ENCODE measurements at places on chromosomes 3 and 15.

DNA sequence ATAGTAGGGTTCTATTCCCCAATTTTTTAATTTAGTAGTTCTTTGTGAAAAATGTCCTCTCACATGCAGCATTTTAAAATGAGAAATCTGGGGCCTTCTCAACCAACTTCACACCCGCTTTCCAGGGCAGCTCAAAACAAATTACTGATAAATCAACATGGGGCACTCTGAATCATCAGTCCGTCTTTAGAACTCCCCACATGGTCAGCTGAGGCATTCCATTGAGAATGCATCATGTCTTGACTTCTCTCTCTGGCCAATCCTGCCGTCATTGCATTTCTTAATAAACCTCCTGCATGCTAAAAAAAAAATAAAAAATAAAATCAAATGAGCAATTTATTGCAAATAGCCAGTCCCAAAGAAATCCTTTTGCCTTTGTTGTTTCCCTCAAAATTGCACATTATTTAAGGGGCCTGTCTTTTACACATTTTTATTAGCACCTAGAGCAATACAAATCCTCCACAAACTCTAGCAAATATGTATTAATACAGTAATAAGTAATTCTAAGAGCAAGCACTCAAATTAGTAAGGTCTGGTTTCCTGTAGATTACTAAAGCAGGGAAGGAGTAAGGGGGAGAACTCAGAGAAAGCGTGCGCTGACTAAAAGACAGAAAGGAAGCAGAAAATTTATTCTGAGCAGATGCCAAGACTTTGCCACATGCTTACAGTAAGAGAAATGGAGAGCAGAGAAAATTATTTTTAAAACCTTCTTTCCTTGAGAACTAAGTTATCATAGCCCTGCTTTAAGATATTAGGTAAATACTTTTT, 175.7 kb downstream of the TNIK start:
- no peak for DNase-seq

GRCh38 chr15:83160741-83161140, 46.9 kb downstream of the HDGFL3 start:
- no peak for DNase-seq

DNA sequence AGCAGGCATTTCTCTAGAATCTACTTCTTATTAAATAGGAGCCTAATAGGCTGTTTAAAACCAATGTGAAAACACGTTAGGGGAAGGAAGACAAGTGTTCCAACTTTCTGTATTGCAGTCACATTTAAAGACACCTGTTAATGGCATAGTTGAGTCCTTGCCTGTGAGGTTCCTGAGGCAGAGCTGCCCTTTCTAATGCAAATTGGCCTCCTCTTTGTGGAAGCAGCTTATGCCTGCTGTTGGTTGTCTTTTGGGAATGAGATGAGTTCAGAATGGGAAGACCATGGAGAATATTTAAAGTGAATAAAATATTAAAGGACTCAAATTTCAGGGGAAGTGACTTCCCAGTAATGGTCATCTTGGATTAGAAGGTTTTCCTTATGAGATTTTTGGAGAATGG, 51.2 kb downstream of the NEK11 start:
- peak; percentile 62 for DNase-seq

DNA sequence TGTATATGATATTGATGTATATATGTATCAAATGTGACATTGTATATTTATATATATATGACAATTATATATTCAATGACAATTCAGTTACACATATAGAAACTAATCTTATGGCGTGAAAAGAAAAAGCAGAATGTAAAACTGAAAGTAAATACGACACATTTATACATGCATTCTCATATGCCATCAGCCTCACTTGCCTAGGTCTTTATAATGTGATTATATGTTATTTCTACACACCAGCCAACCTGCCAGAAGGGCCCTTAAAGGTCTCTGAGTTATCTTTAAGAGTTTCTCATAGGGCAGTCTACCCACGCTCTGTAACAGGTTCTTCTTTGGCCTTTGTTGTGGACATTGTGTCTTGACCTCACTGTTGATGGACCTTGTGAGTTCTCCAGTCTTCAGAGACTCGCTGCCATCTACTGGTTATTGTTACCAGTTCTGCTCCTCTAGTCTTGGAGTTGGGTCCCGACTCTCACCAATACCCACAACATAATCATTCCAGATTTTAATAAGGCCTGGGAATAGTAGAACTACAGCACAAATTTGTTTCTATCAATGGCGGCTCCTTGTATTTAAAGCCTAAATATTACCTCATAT, 371.5 kb upstream of the GOLIM4 start:
- peak; percentile 28 for DNase-seq

- DNase-seq, result no peak
These were observed 4.6 kb upstream of the APBA2 start for GRCh38 chr15:28881170-28881569.

GRCh38 chr3:18062657-18063025, 320.2 kb upstream of the TBC1D5 start:
- no peak for DNase-seq

DNA sequence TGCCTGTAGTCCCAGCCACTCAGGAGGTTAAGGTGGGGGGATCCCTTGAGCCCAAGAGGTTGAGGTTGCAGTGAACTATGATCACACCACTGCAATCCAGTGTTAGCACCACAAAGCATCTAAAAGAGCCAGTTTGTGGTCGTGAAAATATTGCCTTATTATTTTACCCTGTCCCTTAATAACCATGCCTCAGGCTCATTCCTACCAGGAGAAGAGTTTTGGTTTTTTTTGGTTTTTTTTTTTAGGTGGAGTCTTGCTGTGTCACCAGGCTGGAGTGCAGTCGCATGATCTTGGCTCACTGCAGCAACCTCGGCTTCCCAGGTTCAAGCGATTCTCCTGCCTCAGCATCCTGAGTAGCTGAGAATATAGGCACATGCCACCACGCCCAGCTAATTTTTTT, 17.9 kb upstream of the AVEN start:
- no peak for DNase-seq

GRCh38 chr15:42138411-42138810, 18.0 kb downstream of the PLA2G4F start:
- no peak for DNase-seq

DNA sequence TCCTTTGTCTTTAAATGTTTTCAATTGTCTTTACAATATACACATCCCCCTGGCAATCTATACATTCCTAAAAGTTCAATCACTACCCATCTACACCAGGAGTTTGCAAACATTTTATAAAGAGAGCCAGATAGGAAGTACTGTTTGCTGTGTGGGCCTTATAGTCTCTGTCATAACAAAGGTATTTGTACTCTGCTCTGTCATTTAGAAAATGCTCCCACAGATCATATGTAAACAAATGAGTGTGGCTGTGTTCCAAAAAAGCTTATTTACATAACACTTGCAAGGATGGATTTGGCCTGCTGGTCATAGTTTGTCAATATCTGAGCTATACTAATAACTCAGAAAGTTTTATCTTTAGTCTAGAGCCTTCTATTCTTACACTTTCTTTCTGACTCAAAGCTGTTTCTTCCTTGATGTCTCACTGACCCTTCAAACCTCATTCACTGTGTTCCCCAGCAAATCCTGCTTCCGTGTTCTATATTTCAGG, 511.9 kb downstream of the GBE1 start:
- DNase-seq, result no peak

- DNase-seq, result no peak
These were observed 1.3 kb upstream of the CHRNB4 start for GRCh38 chr15:78642331-78642730.

DNA sequence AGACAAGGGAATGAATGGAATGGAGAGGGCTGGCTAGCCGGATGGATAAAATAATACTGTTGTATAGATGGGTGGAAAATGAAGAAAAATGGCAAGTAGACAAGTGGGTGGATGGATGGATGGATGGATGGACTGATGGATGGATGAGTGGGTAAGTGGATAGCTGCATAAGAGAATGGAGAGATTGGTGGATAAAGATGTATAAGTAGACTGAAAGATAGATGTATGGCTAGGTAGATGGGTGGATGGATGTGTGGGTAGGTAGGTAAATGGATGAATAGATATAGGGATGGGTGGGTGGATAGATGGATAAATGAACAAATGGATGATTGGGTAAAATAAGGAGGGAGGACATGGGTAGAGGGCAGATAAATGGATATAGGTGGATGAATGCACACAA, 13.9 kb downstream of the CPNE9 start:
- no peak for DNase-seq

GRCh38 chr3:37559461-37559860, 302.2 kb upstream of the CTDSPL start:
- peak; percentile 80 for DNase-seq

DNA sequence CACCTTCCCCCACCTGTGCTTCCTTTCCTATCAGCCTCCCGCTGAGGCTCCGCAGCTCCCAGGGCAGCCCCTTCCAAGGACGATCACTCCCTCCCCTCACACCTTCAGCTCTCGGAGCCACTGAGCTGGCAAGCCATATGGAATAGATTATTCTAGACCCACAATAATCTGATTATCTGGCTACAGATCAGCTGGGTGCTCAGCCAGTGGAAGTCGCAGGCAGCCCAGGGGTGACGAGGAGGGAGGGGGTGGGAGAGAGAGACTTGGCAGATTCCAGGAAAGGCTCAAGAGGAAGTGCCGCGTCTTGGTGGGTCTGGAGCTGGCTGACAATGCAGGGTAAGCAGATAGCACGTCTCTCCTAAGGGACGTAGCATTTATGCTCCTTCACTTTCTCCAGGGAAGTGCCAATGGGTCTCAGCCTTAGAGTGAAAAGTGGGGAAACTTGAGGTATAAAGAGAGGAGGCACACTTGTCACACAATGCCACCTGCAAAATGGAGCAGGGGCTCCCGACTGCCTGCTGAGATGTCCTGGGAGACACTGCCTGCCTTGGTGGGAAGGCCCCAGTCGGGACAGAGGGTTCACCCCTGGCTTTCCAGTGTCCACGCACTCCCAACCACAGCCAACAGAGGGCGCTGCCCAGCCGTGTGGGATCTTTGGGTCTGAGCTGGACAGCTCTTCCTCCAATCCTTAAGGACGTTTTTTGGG, 9.4 kb upstream of the MESP1 start:
- peak; percentile 51 for DNase-seq

DNA sequence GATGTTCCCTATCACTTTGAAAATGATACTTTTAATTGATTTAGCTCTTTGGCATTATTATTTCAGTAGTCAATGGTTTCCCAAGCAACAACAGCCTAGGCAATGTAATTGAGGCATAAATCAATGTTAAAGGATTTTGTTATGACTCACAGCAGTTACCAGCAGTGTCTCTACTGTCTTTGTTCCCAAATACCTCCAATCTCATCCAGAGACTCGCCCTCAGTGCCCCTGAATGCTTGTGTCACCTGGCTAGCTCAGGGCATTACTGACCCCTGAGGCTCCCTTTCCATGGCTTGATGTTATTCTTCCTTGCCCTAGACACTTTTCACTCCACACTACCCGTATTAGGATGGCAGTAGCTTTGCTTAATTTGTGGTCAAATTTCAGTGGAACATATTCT, 227.2 kb downstream of the SQOR start:
- no peak for DNase-seq

DNA sequence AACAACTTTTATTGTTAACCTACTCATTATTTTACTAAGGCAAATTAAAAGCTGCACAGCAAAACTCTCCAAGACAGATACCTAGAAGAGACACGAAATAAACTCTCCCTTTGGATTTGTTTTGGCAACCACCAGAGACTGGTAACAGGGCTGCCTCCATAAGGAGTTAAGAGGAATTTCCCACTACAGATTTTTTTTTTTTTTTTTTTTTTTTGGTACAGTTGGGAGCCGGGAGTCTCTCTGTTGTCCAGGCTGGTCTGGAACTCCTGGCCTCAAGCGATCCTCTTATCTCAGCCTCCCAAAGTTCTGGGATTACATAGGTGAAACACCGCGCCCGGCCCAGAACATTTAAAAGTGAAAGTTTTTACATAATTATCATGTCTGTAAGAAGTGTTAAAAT, 73.6 kb upstream of the VGLL4 start:
- no peak for DNase-seq

- peak; percentile 9 for DNase-seq
These were observed 26.3 kb downstream of the FEM1B start for GRCh38 chr15:68303560-68304436.

DNA sequence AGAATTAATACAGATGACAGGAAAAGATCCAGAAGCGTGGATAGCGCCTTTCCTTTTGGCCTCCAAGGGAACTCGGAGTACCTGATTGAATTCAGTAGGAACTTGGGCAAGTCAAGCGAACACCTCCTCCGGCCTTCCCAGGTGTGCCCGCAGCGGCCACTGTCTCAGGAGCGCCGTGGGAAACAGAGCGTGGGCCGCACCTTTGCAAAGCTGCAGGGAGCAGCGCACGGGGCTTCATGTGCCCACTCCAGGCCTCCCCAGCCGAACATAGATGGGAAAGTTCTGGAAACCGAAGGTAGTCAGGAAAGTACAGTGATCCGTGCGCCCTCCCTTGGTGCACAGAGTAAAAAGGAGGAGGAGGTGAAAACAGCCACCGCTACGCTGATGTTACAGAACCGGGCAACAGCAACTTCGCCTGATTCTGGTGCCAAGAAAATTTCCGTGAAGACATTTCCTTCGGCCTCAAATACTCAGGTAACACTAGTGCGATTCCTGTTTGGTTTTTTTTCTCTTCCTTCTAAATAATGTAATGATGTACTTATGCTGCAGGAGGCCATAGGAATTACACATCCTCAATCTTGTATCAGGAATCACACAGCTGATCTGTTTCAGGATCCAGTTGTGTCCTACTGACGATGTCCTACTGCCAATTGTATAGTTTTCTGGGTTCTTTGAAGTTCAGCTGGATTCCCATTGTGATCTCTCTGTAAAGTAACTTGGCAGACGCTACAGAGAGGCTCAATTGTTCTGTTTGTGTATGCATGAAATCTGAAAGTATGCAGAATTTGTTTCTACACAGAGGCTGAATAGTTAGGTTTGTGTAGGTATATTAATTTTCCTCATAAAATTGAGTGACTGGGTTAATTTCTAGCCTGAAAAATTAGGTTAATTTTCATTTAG, 63.1 kb downstream of the CGNL1 start:
- DNase-seq, result no peak

DNA sequence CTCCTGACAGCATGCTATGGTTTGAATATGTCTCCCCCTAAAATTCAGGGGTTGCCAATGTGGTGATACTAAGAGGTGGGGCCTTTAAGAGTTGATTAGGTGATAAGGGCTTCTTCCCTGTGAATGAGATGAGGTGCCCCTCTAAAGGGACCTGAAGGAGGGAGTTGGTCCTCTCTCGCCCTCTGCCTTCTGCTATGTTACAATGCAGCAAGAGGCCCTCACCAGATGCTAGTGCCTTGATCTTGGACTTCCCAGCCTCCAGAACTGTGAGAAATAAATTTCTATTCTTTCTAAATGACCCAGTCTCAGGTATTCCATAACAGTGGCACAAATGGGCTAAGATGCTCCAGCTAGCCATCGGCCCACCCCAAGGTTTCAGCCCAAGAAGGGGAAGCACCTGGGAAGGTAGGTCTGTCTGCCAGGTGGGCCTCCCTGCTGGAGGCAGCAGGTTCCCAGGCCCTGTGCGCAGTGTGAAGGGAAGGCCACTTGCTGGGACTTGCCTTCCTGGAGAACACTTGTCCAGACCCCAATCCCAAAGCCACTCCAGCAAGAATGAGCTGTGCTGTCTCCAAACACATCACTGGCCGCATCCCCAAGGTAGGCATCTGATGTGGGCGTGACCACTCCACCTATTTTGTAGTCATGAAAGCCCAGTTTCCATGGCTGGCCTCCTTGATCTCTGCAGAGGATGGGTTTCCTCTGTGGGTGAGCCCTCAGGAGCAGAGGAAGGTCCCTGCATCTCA, 9.0 kb downstream of the TGM4 start:
- no peak for DNase-seq

GRCh38 chr3:65785065-65785645, 253.6 kb downstream of the MAGI1 start:
- DNase-seq, result peak; percentile 16

GRCh38 chr3:126081618-126082361, 2.1 kb downstream of the SLC41A3 start:
- DNase-seq, result no peak
